ENCODE measurements at places on chromosomes 5 and 9.

- DNase-seq: no peak
These were observed 461.1 kb downstream of the ICE1 start for GRCh38 chr5:5883562-5883961.

DNA sequence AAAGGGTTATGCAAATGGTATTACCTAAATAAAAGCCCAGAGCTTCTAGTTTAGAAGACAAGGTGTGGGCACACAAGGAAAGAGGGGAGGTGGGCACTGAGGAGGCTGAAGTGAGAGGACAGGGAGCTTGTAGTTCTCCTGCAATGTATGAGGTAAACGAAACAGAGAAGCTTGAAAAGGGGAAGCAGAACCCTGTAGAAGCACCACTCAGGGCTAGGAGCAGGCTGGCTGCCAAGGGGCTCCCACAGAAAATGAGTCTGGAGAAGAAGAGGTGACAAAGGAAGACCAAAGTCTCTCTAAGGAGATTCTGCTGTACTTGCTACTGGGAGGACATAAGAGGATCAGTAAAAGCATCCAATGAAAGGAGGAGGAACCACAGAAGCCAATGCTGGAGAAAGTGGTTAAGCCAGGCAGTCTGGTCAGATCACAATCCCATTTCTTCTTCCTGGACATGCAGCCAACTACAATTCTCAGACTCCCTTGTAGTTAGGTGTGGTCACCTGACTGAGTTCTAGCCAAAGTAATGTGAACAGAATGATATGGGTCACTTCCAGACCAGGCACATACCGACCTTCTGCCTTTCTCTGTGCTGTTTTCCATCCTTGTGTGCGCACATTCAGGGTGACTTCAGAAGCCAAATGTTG lies 174.5 kb upstream of the MAP3K1 start:
- no peak for DNase-seq

DNA sequence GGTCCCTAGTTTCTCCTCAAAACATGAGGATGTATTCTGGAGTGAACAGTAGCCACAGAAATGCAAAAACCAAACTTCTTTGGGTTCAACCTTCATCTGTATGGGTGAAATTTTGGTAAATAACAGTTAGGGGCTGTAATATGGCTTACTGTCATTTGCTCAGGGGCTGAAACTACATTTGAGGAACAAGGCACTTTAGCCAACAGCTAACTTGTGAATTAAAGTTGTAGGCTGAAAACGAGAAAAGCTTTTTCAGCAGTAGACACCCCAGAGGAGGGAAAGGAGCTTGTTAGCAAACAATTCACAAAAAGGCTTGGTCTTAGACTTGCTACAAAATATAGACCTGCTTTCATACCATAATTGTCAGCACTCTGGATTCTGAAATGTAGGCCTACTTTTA lies 6.6 kb downstream of the TMEM171 start:
- no peak for DNase-seq

GRCh38 chr5:139746691-139747582 lies 48.7 kb upstream of the PSD2 start:
- DNase-seq: peak; percentile 35

DNA sequence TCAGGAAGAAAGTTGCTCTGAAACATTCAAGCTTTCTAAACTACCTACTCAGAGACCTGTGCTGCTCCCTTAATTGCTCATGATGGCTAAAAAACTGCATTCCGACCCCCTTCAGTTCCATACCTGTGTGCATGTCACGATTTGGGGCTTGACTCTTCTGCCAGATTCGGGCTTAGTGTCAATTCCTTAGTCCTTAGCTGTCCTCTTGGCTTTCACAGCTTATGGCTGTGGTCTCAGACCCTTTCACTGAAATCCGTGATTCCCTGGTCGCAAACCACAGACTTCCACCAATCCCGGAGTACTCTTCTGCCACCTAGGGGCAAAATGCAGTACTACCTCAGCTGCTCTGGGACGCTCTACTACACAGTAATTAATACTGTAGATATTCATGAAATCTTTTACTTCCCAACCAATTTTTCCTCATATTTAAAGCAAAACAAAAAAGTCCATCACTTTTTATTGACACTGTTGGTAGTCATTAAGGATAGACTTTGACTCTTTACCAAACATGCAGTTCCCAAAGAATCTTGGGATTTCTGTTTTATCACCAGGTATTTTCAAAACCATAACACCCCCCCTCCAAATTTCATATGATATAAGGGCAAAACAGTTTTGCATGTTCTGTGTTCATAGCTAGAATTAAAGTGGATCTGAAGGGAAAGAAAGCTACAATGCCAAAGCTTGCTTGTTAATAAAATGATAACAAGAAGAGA lies 617.4 kb downstream of the SLCO4C1 start:
- no peak for DNase-seq

GRCh38 chr5:161167016-161167767 lies 315.2 kb upstream of the ATP10B start:
- DNase-seq: no peak

DNA sequence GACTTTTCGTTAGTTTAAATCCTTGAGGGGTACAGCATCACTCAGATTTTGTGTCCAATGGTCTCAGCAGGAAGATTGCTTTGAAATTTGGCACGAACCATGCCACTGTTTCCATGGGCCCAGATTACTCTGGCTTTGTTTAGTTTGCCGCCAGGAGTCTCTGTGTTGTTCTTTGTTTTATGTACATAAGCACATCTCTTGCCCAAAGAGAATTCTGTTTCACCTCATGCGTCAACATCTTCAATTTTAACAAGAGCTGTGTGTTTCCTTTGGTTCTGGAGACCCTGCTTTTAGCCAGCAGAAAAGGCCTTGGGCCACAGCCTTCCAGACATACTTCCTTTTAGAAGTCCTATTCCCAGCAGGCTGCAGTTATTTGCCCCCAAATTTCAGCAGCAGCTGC lies 62.4 kb downstream of the TNPO1 start:
- no peak for DNase-seq

- DNase-seq: no peak
These were observed 106.5 kb upstream of the PRDM9 start for GRCh38 chr5:23400951-23401350.

DNA sequence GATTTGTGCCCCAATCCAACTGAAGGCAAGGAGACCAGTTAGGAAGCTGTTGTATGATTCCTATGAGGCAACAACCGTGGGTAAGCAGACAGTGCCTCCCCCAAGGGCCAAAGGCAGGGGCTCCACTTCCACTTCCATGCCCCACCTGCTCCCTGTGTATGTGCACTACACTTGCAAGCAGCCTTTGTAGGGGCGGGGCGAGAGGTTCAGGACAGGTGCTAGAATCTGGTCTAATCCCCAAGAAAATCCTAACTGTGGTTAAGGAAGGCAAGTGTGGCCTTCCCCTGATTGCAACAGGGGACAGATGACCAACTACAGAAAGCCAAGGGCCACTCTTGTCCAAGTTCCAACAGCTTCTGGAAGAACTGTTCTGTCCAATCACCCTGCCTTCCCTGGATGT lies 41.7 kb downstream of the B4GALT1 start:
- DNase-seq: no peak

Measured in activated naive CD4-positive, alpha-beta T cell (primary cell).